ENCODE measurements at places on chromosomes 11 and 22.

DNA sequence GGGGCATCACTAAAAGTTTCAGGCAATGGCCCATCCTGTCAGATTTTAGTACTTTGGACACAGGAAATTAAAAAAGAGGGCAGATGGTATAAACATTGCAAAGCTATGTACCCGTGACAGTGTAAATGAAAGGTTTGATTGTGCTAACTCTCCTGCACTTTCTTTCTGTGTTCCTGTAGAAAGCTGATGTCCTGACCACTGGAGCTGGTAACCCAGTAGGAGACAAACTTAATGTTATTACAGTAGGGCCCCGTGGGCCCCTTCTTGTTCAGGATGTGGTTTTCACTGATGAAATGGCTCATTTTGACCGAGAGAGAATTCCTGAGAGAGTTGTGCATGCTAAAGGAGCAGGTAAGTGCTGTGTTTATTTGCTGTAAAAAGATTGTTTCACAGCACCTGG is 10.3 kb downstream of the CAT start:
- DNase-seq: no peak

DNA sequence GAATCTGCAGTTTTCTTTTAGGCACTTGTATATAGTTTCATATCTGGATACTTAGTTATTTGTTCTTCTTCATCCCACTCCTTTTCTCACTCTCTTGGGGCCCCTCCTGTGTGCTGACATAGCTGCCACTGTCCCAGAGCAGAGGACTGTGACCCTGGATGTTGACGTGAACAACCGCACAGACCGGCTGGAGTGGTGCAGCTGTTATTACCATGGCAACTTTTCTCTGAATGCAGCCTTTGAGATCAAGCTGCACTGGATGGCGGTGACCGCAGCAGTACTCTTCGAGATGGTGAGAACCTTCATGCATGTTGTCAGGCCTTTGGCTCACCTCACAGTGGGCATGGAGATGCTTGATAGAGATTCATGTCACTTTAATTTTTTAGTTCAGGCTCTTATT is 50.9 kb upstream of the YWHAH start:
- DNase-seq: no peak

DNA sequence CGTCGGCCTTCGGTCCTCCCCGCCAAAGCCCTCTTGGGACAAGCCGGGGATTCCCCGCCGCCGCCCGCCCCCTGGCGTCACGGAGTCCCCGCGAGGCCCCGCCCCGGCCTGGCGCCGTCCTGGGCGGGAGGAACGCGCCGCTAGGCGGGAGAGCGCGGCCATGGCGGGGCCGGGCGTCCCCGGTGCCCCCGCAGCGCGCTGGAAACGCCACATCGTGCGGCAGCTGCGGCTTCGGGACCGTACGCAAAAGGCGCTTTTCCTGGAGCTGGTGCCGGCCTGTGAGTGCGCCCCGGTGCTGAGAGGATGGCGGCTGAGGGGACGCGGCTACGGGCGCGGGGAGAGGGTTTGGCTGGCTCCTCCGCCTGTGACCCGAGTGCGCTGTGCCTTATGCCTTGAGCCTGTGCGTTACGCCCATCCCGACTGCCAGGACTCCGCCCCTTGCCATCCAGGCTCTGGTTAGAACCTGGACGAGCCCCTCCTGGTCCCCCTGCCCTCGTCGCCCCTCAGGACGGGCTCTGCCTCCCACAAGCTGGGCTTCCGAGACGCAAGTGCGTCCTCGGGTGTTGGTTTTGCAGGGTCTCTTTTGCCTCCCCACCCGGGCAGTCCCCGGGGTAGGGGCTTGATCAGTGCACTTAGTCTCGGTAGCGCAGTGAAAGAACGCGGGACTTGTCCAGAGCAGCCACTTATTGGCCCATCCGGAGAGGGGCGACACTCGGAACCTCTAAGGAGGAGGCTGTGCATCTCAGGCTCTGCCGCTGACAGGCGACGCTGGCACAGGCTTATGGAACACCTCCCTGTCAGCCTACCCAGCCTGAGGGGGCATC is at the start of gene ATG16L2:
ATG16L2 (plus strand) TSS at position 126 of the 824 bp plus-strand sequence; CDS start at position 161, 35 bp downstream.
- DNase-seq: peak; percentile 89

DNA sequence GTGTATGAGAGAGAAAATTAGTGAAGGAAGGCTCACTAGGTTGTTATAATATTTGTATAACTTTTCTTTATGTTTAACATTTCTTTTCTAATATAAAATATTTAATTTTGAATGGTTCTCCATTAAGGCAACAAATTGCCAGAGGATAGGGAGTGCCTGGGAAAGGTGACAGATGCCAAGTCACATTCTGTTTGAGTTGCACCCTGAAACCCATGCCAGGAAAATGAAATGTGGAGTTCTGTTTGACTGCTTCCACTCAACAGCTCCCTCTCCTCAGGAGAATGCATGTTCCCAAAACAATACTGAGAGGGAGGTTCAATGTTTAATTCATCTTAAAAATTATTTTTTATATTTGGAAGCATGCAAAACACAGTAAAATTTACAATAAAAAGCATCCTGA is 5.9 kb upstream of the USP18 start:
- no peak for DNase-seq

GRCh38 chr11:10807493-10808234 is 1.1 kb downstream of the EIF4G2 start:
- DNase-seq: peak; percentile 50

- peak; percentile 48 for DNase-seq
These were observed 1.0 kb upstream of the SLC25A1 start for GRCh38 chr22:19179497-19180048.

- DNase-seq: no peak
These were observed 93.5 kb downstream of the MYEOV start for GRCh38 chr11:69387409-69387885.

DNA sequence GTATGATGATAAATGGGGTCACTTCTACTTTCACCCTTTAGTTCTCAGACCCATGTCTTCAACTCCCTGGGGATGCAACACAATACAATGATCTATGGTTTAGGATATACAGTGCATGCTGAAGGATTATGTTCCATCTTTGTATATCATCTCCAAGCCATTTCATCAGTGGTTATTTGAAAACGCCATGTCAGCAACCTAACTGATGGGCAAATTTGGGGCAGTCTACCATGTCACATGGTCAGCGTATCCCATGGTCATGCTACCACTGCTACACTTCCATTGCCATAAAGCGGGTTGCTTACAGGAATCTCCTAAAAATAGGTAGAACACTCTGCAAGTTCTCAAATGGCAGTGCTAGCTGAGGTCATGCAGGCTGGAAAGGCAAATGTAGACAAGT is 236.5 kb upstream of the ISX start:
- no peak for DNase-seq

- no peak for DNase-seq
These were observed 6.6 kb upstream of the APOL2 start for GRCh38 chr22:36245805-36246356.

DNA sequence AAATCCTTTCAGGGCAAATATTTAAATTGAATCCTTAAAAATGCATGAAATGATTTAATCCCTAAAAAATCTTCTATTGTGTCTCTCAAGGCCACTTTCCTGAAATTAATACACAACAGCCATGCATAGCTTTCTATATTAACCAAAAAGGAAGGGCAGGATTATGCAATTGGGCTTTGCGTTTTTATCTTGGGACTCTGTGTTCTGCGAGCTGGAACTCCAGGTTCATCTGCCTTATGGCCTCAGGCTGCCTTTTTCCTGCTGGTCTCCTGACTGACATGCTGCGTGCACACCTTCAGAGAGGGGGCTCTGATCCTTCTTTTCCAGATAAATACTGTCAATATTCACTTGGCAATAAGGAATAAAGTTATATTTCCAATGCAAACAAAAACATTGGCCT is 141.7 kb upstream of the GRIA4 start:
- no peak for DNase-seq

DNA sequence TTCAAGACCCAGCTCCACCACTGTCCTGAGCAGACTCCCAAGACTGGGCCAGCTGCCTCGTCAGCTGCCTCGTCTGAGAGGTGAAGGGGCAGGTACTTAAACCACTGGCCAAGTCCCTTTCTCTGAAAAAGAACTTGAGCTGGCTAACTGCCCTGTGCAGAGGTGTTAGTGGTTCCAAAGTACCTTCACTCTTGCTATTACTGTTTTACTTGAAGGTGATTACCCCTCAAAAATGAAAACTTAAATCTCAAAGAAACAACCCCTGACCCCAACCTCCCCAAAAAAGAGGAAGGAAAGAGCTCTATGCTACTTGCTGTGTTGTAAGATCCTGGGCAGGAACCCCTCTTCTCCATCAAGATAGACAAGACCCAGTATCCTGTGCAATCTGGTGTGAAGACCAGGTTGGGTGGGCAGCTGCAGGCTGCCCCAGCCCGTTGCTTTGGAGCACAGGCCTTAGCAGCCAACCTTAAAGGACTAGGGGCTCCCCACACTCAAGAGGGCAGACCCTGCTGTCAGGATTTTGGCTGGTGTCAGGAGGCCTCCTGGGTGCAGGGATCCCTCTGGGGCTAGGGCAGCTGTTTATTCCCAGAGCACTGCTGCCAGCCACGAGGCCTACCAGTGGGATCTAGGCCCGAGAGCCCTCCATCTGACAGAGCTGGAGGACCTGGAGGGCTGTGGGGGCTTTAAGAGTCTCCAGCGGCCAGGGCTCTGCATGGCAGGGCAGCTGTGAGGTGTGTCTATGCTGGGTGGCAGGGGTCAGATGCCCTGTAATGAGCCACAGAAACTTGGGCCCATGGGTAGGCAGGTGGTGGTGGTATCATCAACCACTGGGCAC is 13.0 kb downstream of the GUCD1 start:
- DNase-seq: no peak

DNA sequence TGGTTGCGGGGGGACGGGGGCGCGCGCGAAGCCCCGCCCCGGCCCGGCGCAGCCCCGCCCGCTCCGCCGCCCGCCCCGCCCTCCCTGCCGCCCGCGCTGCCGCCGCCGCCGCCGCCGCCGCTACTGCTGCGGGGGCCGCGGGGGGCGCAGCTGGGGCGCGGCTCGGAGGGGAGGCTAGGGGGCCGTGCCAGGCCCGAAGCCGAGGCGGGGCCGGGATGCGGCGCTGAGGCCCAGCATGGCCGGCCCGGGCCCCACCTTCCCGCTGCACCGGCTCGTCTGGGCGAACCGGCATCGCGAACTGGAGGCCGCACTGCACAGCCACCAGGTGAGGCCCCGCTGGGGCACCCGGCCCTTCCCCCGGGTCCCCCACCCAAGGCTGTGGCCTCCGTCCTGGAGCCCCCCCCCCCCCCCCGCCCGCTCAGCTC is at the start of gene ANKRD13D:
ANKRD13D (plus strand) TSS at position 78 of the 425 bp plus-strand sequence; CDS start at position 236, 158 bp downstream.
- DNase-seq: no peak

DNA sequence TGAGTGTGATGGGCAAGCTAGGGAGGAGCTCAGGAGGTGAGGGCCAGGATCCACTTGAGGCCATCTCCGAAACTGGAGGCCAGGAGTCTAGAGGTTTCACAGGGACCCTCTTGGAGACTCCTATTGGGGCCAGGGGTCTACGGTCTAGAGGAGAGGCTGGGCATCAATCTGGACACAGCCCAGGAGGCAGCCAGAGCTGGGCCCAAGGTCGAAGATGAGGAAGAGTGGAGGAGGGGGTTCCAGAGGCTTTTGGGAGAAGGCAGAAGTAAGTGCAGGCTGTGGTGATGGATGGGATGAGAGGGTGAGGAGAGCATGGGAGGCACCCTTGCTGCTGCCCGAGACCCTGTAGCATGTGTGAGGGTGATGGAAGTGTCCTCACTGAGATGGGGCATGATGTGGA is 56.6 kb downstream of the LRRC32 start:
- no peak for DNase-seq

DNA sequence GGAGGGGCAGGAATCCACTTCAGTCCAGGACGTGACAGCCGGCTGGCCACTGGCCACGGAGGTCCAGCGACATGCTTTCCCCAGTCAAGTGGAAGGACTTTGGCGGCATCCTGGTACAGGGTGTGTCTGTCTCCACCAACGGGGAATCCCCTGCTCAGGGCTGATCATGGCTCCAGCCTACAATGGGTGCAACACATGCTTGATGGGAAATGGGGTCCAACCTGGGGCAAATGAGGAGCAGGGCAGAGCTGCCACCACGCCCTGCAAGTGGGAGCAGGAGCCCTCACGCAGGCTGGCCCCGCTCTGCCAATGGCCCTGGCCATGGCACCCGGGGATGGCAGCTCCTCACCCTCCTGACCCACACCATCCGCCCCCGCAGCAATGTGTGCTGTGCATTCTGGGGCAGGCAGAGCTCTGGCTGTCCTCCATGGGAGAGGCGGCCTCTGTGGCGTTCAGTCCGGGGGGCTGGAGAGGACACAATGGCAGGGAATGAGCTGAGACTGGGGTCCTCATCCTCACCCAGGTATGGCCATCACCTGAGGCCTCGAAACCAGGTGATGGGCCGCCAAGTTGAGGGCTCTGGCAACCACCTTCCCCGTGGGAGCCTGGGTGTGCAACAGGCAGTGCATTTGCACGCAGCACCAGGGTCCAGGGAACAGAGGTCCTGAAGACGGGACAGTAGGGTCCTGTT is 5.8 kb upstream of the SEPTIN5 start:
- DNase-seq: no peak

DNA sequence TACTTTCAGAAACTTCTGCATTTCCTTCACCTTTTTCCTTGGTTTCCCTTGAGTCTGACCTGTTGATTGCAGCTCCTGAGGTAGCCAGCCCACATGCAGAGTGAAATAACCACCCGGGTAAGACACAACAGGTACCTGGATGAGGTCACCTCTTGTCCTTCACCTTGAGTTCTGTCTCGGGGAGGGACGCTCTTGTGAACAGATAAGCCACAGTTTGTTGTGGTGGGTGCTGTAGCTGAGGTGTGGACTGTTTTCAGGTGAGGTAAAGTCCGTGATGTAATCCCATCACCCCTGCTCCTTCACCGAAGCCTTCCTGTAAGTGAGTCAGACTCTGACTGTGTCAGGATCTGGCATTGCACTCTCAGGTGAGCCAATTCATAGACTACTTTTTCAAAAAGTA is 183.1 kb downstream of the NAV2 start:
- DNase-seq: no peak

- DNase-seq: no peak
These were observed 56.8 kb downstream of the ALX4 start for GRCh38 chr11:44252999-44253602.

DNA sequence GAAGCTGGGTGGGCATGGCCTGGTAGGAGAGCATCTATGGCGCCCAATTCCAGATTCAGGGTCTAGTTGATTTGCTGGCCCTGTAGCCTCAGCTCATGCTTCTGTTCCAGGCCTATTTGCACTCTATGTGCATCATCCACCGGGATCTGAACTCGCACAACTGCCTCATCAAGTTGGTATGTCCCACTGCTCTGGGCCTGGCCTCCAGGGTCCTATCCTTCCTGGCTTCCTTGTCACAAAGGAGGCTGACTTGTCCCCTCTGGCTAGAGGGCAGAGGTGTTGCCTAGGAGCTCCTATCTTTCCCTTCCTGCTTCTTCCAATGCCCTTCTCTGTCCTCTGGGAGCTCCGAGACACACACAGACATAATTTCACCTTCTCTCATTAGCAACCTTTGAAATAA is 21.3 kb downstream of the PIK3IP1 start:
- DNase-seq: no peak
